ENCODE measurements at places on chromosomes 4 and X.
A peak's percentile ranks its signal among the peaks of the same experiment; 100 is the strongest.

DNA sequence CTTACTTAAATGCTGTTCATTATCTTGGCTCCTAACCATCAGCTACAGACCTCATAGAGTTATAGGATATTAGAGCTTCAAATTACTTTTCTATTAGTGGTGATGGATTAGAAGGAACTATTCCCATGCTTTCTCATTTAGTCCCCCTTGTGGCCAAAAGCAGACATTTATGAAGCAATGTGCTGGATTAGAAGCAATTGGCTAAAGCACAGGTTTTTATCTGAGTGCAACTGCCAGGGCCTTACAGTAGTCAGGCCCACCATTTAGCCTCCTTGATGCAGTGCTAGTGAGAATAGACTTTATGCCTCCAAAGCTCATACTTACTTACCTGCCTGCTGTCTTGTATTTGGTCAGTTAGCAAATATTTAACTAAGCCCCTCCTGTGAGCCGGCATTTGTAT is 93.0 kb downstream of the TSPAN7 start:
- no peak for DNase-seq

- peak; percentile 10 for DNase-seq
Observed at GRCh38 chr4:170025523-170026252, 507 bp downstream of the MFAP3L start.

GRCh38 chr4:139552517-139553307 is 3.3 kb downstream of the SETD7 start:
- no peak for DNase-seq

GRCh38 chrX:12434493-12434892 is 296.2 kb downstream of the FRMPD4 start:
- no peak for DNase-seq

- DNase-seq, result no peak
Observed at GRCh38 chr4:152064753-152065152, 303.9 kb upstream of the GATB start.

GRCh38 chrX:112636288-112636687 is 43.5 kb downstream of the LHFPL1 start:
- no peak for DNase-seq

GRCh38 chrX:134692990-134693389 is 34.7 kb upstream of the PLAC1 start:
- DNase-seq, result no peak

GRCh38 chr4:150173432-150173861 is 95.2 kb downstream of the DCLK2 start:
- no peak for DNase-seq

DNA sequence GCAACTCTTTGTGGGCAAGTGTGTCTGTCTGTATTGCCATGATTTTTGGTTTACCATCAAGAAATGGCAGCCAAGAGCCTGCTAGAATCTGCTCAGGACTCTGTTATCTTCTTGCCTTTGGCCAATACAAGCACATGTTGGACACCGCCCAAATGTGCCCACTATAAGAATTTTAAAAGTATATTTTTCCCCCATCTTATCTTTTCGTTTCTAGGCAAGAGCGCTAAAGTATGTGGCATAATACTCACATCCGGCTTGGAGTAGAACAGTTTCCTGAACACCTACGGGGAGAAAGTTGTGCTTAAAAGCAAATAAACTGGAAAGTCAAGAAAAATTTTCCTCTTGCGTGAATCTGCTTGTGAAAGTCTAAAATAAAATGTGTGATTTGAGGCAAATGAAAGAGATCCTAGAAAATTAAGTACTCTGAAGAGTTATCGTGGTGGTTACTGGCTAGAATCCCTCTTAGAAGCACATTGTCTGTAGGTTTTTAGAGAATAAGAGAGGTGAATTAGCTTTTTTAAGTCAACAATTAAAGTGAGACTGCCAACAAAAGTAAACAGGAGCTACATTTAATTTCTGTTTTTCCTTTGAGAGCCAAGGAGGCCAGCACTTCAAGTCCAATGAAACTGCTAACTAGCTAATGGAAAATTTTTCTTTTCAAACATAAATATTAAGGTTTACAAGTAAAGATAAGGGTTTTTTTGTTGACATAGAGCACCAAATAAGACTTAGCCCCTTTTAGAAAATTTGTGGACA is 220.2 kb downstream of the SOWAHB start:
- no peak for DNase-seq

- DNase-seq, result no peak
Observed at GRCh38 chrX:143017272-143017671, 8.5 kb upstream of the SPANXN4 start.

DNA sequence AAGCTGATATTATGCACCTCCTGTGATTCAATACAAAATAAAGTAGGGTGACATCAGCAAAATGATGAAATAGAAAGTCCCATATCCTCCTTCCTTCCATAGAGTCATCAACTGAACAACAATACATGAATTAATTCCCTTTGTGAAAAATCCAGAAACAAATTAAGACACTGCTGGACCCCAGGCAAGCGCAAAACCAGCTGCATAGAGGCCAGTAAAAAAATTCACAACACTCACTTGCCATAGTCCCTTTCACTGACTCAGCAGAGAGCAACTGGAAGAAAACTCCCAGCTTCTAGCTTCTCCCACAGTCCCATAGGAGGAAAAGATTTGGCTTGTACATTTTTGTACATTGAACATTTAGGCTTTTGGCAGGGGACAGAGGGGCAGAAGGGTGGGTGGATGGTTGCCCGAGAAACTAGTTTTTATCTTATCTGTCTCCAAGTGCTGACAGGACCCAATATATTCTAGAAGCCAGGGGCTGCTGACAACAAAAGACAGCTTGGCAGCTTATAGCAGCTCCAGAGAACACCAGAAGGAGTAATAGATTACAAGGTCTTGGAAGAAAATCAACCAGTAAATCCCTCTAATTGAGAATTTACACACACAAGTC is 124.6 kb downstream of the NDST3 start:
- DNase-seq, result no peak

Data from stimulated activated naive CD4-positive, alpha-beta T cell treated with Interleukin-2 at 50 U/mL for 16 hours (primary cell).